ENCODE measurements at places on chromosomes 3 and 15. TPM values are rescaled to one million over a fixed set of nuclear protein-coding genes. Genes with fewer than 3 reads are reported as not detected.

The PROK2 gene
- total RNA-seq = 0.61 TPM

GRCh38 chr15:61807281-61807929 is 252.8 kb downstream of the VPS13C start:
- no peak for ATAC-seq

The SSR3 gene
- 140 TPM for total RNA-seq

- no peak for ATAC-seq
Observed at GRCh38 chr15:38503496-38503895, 49.6 kb downstream of the FAM98B start.

- no peak for ATAC-seq
Observed at GRCh38 chr15:97087006-97087741, 756.7 kb downstream of the NR2F2 start.

GRCh38 chr3:70979983-70980645 is 603.4 kb downstream of the FOXP1 start:
- ATAC-seq = peak; percentile 50

The TWF2 gene
- total RNA-seq = 89.9 TPM

- no peak for ATAC-seq
Observed at GRCh38 chr3:99425930-99426329, 212.5 kb upstream of the COL8A1 start.

Measured in activated T-helper 17 cell treated with anti-CD3 and anti-CD28 coated beads, Interleukin-2, amount 50 U/mL, for 72 hours (primary cell).